Natural killer cell (primary cell): ENCODE measurements at places on chromosomes 13 and 19. TPM values are rescaled to one million over a fixed set of nuclear protein-coding genes. Genes with fewer than 3 reads are reported as not detected.

DNA sequence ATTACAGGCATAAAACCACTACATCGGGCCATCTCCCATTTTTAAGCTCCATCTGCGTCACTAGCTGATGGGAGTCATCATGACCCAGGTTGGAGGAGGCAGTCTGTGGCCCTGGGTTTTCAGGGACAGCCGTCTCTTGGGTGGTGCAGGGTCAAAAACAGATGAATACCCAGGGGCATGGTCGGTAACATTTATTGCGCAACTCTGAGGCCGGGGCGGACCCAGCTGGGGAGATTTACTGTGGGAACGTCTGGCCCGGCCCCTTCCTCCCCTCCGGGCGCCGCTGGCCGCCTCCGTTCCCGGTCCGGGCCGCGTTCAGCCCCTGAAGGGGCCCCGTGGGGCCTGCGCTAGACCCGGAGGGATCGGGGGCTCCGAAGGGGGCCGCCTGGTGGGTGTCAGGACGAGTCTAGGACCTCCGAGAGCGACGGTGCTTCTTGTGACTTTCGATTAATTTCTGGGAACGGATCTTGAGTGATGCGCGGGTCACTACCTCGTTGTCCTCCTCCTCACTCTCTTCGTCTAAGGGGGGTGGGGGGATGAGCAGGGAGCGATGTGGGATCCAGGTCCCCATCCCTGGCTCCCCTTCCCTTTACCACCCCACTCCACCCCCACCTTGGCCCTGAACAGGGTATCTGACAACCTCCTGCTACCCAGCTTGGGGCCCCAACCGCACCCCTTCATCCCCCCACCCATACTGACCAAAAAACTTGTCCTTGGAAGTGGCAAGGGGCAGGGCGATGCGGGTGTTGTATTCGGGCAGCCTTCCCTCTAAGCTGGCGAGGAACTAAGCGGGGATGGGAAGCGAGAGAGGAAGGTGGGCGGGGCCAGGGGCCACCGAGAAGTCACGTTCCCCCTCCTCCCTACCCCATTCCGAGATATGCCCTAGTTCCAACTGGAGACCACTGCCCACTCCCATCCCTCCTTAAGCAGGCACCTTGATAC, 1.6 kb upstream of the RGL3 start:
- peak; percentile 34 for DNase-seq

GRCh38 chr19:41424335-41425173, 2.6 kb downstream of the B3GNT8 start:
- no peak for DNase-seq

DNA sequence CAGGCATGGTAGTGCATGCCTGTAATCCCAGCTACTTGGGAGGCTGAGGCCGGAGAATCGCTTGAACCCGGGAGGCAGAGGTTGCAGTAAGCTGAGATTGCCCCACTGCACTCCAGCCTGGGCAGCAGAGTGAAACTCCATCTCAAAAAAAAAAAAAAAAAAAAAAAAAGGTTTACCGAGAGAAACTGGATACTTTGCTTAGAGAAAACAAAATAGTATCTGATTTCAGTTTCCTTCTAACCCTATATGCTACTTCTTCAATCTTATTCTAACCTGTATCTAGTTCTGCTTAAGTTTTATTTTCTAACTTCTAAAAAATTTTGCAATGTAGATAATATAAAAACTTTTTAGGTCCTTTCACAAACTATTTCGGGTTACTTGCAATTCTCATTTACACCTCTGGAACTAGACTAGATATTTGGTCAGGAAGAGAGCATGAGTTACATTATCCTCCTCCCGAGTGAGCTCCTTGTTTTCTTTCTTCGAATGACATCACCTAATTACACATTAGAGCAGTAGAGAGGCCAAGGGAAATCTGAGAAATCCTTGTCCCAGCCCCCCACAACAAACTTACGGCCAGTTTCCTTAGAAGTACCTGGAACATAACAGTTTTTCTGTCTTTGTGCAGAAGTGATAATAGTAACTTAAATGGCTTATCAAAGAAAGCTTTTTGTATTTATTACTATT, 128.9 kb downstream of the B3GLCT start:
- no peak for DNase-seq

The SSC5D gene
- total RNA-seq: 0.11 TPM

DNA sequence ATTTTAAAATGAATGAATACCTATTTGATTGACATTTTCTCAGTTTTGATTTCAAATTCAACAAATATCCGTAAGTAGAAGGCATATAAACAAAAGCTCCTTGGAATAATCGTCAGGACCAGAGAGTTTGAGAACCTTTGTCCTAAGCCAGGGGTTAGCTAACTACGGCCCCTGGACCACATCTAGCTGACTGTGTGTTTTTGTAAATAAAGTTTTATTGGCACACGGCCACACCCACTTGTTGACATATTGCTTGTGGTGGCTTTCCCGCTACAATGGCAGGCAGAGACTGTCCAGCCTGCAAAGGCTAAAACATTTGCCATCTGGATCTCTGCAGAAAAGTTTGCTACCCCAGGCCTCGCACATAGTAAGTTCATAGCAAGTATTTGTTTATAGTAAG, 83.4 kb downstream of the GNG7 start:
- DNase-seq: no peak

- no peak for DNase-seq
These were observed 10.1 kb upstream of the ATP8B3 start for GRCh38 chr19:1822210-1822609.

The KCNN1 gene
- total RNA-seq: not detected
